ENCODE measurements at places on chromosomes 1 and 21.

GRCh38 chr1:78440381-78440793, 50.4 kb upstream of the PTGFR start:
- DNase-seq: no peak

GRCh38 chr1:230375780-230376179, 50.4 kb downstream of the PGBD5 start:
- DNase-seq: peak; percentile 65

DNA sequence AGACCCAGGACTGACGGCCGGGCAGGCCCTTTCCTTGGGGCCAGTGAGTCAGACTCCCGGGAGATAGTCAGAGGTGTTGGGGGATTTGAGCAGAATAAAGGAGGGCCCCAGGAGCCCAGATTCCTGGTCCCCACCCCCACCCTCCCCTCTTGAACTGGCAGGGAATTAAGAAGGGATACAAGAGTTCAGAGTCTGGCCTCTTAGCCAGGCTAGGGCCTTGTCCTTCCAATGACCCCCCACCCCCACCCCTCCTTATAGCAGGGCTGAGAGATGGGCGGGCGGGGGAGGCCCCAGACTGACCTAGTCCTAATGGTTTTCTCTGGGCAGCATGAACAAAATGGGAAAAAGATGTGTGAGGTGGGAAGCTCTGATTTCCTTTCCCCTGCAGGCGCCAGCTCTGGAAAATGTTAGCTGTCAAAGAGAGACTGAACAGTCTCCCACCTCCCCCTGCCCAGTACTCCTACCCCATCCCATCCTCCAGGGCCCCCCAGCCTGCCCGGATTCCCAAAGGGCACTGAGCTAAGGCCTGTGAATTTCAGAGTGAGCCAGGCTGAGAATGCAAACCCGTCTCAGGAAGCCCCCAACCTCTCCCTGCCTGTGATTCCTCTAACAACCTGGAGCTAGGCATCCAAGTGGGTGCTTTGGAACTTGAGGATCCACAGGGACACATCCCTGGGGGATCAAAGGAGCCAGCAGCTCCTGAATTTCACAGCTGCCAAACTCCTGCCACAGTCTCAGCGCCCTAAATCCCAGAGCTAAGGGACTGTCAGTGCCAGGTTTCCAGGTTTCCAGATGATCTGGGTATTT, 5.8 kb upstream of the CRABP2 start:
- DNase-seq: no peak

DNA sequence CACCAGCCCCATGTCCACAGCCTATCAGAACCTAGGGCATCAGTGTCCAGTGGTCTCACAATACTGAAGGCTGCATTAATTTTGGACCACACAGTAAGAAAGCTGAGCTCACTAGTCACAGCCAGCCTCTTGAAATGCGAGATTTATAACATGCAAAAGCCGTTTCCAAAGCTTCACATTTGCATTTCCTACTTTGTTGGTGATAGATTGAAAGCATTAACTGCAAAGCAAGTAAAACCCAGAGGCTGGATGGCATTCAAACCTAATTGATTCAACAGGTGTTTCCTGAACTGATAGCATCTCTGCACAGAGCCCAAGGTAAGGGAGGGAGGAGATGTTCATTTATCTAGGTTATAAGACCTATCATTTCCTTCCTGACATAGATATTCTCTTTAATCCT, 410.1 kb downstream of the OMA1 start:
- DNase-seq: no peak
